Activated CD8-positive, alpha-beta memory T cell treated with anti-CD3 and anti-CD28 coated beads for 24 hours (primary cell): ENCODE measurements at places on chromosomes 5 and 9.

GRCh38 chr9:93009337-93010015 is 49.0 kb upstream of the SUSD3 start:
- DNase-seq: peak; percentile 50

DNA sequence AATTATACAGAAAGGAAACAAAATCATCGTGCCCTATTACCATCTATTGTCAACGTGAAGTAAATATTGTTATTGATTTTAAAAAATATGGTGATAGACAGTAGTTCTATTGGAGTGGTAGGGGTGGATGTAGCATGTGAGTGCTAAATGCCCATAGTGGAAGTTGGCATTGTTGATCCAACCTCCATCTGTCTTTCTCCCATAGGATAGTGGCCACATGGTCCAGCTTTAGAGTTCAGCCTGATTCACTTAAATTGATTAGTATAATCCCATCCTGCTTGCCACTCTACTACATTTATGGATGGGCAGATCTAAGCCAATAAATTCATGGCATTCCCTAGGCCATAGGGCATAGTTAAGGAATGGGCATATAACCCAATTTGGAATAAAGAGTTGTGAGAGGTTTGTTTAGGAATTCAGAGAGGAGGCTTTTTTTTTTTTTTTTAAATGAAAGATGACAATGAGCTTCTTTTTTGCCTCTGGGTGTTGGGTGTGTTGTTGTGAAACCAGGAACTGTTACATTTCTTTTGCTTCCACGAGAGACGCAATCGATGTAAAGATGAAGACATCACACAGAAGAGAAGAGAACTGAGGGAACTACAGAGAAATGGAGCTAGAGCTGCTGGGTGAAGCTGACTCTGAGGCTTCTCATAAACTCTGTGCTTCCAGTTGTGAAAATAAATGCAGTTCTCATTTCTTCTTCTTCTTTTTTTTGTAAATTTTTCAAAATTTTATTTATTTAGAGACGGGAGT is 12.5 kb upstream of the CHD1 start:
- no peak for DNase-seq

DNA sequence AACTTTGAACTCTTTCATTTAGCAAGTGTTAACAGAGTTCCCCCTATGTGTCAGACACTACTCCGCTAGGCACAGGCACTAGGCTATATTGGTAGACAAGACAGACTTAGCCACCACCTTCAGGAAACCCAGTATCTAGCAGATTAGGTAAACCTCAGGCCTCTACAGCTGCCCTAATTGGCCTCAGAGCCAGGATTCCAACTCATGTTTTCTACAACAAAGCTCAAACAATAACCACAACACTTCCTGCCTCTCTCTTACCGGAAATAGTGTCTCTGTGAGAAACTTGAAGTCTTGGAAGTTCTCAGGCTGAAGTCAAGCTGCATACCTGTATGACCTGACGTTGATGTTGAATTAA is 116.6 kb upstream of the SLC44A1 start:
- DNase-seq: no peak

DNA sequence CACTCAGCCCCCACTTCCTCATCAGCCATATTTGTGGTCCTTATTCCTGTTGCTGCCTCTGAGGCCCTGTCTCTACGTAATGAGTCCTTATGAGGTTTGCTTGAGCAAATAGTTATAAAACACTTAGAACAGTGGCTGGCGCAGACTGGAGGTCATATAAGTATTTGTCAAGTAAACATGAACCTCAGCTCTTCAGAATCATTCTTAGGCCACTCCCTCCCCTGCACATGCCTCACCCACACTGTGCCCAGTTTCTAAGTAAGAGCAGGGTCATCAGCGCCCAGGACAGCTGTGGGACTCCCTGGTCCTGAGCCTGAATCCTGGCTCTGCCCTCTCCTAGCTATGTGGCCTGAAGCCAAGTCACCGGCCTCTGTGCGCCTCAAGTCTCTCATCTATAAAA is 4.0 kb downstream of the ST6GALNAC4 start:
- DNase-seq: no peak

DNA sequence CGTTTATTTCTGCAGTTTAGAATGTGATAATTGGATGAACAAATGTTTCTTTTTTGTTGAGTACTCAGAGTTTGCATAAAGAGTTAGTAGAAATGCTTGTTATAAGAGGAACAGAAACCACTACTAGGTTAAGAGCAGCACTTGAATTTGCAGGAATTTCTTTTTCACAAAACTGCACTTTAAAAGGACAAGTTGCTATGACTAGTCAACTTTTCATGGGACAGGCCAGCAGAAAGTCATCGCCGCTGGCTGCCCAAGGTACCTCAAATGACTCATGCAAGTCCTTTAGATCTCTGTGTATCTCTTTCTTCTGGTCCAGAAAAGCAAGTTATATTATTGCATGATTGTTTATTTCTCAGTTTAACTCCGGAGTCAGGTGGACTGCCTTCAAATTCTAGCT is 97.3 kb upstream of the HMHB1 start:
- no peak for DNase-seq

DNA sequence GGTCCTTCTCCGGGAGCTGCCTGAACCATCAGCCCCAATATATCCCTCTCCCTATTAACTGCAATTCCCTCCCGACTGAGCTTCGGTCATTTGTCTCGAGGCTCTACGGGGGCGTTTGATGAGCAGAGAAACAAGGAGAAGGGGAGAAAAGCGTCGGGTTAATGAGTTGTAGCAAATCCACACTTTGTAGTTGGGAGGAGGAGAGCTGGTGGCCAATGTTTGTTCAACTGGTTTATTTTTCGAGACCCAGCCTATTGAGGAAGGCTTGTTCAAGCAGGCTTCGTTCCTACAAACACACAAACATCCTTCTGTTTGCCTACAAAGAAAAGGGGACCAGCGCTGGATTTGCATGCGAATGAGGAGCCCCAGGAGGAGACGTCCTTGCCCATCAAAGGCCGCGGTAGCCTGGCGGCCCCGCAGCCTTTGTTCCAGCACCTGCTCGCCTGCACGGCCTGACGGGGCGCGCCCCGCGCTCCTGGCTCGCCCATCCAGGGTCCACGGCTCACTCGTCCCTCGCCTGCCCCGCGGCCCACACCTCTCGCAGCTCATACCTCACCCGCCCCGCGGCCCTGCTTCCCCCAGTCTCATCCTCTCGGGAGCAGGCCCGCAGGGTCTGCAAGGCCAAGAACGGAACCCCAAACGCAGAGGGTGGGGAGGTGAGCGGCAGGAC is 4.6 kb downstream of the FOXD1 start:
- DNase-seq: no peak

DNA sequence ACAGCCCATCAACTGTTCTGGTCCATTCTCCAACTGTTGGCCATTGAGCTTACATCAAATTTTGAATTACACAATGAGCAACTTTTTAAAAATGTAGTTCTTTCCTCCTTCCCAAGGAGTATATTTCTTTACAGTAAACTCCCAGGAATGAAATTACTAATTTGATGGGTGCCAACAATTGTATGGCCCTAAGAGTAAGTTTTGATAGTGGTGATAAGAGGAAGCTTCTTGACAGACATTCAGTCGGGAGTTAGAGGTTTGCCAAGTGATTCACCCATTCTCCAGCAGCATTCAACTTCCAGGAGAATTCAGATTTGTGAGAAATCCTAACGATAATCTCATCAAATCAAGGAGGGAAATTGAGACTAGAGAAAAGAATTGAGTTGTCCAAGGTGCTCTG is 579.9 kb downstream of the ACTL7B start:
- no peak for DNase-seq
